ENCODE measurements at places on chromosomes 5 and 9.

GRCh38 chr9:137679249-137679648 is 60.4 kb downstream of the EHMT1 start:
- no peak for DNase-seq

GRCh38 chr9:126505697-126506346 is 107.9 kb upstream of the LMX1B start:
- no peak for DNase-seq

- no peak for DNase-seq
These were observed 31.3 kb downstream of the ANKRA2 start for GRCh38 chr5:73534011-73534644.

- no peak for DNase-seq
These were observed 4.3 kb upstream of the IFNB1 start for GRCh38 chr9:21081999-21082398.

DNA sequence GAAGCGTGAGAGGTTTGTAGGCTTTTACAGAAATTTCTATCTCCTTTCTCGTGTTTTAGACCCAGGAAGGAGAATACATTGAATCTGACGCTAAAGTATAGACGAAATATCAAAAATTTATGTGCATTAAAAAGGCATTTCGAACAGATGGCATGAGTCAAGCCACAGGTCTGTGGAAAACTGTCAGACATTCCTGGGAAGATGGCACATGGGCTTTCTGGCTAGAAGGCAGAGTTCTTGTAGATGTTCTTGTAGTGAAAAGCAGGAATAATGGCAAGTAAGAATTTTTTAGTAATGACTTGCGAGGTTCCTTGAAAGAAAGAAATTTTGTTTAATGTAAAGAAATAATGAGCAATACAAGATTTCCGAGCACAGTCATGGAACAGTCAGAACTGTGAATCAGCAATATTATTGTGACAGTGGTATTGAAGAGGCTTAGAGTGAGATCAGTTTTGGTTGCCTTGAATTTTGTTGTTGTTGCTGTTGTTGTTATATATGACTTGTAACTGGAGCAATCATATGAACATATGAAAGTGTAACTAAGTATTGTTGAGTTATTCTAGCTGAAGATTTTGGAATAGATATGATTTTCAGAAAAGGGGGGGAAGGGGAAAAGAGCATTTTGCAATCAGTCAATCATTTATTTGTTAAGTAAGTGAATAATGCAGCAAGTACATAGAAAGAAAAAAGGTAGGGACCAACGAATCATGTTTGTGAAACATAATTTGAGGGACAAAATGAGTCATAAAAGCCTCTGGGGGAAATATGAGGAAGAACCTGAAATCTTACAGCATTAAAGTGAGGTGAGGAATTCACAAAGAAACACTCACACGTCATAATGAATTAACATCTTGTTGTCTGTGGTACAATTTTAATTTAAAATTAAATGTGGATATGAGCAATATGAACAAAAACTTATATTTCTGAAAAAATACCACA is 339.0 kb upstream of the CTNND2 start:
- DNase-seq = no peak

DNA sequence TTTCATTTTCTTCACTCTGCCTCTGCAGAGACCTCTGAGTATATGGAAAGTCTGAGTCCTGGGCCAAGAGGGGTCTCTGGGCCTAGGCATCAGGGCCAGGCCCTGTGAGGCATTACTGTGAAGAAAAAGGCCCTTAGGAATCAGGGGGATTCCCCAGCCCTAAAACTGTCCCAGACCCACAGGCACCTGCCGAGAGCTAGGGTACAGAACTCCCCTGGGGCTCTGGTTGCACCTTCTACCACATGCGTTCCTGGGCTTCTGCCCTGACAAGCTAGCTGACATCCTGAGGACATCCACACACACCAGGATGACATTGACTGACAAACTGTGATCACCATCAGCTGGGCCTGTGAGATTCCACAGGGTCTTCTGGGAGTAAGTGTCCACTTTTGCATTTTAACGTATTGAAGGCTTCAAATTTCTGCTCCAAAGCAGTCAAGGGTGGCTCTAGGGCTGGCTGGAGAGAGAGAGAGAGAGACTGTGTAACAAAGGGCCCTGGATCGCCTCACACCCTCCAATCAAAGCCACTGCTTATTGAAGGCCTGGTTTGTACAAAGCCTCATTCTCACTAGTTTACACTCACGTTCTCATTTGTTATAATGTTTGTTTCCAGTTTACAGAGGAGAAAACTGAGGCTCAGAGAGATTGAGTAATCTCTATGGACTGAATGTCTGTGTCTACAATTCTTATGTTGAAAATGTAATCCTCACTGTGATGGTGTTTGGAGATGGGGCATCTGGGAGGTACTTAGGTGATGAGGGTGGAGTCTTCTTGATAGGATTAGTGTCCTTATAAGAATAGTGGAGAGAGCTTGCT is 45.1 kb downstream of the TGFBI start:
- no peak for DNase-seq

DNA sequence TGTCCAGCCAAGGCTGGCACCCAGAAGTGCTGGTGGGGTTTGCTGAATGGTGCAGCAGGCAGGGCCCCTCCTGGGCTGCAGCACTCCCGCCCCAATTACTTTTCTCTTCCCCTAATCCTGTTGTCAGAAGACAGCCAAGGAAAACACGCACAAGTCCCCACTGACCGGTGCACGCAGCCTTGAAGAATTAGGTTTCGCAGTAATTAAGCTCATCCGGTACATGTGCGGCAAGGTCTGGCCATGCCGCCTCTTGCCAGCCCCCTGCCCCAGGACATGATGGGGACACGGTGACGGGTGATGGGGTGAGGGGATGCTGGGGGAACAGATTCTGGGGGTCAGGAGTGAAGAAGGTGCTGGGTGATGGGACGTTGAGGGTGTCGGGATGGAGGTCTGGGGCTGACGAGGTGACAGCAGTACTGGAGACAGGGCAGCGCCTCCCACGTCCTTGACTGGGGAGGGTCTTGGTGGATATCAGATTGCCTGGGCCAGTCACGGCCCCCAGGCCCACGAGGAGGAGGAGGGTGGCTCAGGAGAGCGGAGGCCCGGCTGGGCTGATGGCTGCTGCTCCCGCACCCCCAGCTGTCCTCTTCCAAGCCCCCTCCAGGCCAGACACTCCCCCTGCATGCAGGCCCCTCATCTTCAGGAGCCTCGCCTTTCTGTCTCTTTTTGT is 34.9 kb downstream of the BARX1 start:
- no peak for DNase-seq

GRCh38 chr5:97096846-97097245 is 45.6 kb downstream of the LIX1 start:
- no peak for DNase-seq

DNA sequence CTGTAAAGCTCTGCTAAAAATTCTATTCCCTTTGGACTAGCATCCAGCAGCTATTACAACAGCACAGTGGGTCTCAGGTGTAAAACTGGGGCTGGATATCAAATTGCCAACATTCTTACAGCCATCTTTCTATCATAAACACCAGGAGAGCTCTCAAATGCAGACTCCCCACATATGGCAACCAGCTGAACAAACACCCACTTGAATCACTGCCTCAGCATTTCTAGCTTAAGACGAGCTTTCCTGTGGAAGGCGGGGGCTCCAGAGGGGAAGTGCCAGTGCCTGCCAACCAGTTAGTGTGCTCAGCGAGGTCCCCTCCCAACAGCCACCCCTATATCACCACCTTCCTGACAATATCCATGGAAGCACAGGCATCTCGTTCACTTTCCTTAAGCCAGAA is 62.2 kb downstream of the IPPK start:
- DNase-seq = no peak

GRCh38 chr9:131997076-131997475 is 82.6 kb downstream of the MED27 start:
- DNase-seq = no peak

GRCh38 chr9:89358376-89358916 is 40.1 kb downstream of the SECISBP2 start:
- no peak for DNase-seq

DNA sequence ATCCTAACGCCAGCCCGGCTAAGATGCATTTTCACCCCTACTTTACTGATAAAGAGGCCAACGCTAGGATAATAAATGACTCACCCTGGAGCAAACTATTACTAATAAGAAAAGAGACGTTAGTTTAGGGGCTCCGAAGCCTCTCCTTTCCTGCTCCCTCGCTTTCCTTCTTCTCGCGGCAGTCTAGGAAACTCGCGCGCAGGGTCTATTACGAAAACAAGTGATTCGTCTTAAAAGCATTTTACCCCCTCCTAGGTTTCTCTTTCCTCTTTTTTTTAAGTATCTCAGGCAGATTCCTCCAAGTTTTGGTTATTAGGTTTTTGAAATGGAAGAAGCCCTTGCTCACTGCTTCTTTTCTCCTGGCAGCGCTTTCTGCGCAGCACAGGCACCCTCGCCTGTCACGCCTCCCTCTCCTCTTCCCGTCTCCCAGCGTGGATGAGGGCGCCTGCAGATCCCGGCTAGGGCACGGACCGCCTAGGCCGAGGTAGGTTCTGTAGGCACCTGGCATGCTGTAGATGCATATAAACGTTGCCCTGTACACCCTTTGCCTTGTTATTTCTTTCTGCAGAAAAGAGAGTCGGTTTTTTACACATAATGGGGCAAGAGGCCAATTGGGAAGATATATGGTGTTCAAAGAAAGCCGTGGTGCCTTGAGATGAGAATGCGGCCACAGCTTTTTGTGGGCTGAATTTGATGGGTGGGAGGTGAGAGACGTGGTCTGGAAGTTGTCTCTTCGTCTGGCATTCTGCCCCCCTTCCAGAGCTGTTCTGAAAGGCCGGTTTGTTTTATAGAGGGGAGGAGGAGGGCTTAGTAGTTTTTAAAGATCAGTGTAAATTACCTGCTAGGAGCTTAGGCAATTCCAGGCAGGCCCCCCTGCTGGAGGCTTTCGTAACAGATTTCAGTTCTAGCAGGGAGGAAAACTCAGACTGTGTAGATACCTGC is 983 bp downstream of the GCNT1 start:
- peak; percentile 27 for DNase-seq

- no peak for DNase-seq
These were observed 8.8 kb downstream of the CSNK1G3 start for GRCh38 chr5:123520677-123521247.

- no peak for DNase-seq
These were observed 5.1 kb downstream of the POLR3G start for GRCh38 chr5:90479611-90480385.

DNA sequence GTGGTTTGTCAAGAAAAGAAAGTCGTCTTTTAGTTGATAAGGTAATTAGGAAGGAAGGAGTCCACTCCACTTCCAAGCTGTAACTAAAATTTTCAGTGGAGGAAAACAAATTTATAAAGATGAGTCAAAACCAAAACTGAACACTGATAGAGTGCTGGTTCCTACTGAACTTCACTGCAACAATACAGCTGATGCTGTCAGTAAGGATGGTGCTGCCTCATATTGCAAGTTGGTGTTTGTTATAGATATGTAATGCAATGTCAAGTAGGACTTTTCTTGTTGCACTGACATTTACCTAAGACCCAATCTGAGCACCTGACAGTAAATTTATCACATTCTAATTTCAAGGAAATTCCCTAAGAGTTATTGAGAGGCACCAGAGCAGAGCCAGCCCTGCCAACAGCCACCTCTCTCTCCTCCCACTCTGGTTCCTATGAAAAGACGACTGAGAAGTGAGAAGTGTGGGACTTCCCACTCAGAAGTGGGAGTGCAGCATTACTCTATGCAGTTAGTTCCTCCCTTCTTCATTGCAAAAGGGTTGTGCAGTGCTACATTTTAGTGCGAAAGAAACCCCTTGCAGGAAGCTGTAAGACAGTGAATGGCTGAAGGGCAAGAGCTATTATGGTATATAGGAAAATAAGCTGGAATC is 350.8 kb downstream of the NFIB start:
- DNase-seq = no peak

DNA sequence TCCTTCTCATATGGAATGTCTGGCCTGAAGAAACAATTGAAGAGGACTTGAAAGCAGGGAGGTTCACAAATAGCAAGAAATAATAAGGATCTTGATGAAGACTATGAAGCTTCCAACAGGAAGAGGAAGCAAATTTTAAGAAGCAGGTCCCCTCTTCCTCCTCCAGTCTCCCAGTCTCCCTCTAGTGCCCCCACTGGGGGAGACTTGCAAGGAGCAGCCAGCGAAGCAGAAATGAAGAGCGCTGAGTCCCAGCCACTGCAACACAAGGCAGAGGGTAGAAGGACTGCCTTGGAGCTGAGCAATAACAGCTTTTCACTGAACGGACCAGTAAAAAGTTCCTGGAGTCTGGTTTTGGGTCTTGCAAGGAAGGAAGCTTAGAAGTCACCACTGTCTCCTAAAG is 32.6 kb upstream of the ACO1 start:
- DNase-seq = peak; percentile 11

DNA sequence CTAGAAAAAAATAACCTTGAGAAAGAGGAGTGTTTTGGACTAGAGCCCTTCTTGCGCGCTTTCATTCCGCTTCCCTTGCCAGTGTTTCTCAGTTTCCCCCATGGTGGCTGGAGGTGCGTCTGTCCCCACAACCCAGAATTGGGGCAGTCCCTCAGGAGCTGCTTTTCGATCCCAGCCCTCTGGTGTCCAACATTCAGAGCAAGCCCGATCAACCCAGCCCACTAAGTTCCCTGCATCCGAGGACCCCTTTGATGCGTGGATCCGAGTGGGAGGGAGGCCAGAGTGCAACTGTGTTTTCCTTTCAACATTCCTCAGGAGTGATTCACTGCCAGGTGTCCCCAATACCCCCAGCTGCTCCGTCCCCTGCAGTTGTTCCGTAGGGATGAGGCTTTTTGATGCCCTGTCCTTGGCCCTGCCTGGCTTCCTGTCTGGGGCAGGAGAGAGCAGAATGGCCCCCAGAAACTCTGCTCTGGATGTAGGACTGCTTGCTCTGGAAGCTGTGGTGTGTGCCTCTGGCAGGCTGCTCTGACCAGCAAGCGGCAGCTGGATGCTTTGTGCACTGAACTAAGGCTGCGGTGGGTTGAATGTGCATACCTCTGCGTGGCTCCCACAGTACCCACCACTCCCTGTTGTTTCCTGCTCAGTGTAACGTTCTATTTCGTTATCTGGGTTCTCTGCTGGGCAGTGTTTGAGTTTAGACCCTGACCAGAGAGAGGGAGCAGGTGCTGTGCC is 117.5 kb downstream of the BOD1 start:
- DNase-seq = no peak

- DNase-seq = peak; percentile 77
These were observed 19.9 kb downstream of the TNFSF8 start for GRCh38 chr9:114910541-114910940.

- DNase-seq = peak; percentile 90
These were observed 130.3 kb downstream of the PAX5 start for GRCh38 chr9:36903541-36904435.

- DNase-seq = no peak
These were observed 186.1 kb downstream of the ENC1 start for GRCh38 chr5:74454263-74455030.

DNA sequence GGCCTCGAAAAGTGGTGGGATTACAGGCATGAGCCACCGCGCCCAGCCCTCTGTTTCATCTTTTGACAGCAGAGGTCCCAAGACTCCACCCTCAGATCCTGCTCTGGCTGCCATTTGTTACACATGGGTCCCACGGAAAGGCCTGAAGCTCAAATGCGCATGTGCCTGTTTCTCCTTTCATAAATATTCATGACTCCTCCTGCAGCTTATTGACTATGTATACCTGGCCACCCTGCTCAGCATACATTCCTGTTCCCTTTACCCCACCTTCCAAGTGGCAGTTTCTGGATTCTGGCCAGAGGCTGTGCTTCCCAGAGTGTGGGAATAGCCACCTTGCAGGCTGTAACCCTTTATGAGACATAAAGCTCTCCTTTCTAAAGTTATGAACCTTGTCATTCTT is 46.5 kb downstream of the AUH start:
- DNase-seq = no peak

- DNase-seq = no peak
These were observed 284.5 kb upstream of the POU5F2 start for GRCh38 chr5:94025788-94026473.
